ENCODE measurements at places on chromosomes 6 and 20. TPM values are rescaled to one million over a fixed set of nuclear protein-coding genes. Genes with fewer than 3 reads are reported as not detected.

- ATAC-seq, result peak; percentile 10
Observed at GRCh38 chr20:46704714-46705377, 4.6 kb upstream of the SLC2A10 start.

DNA sequence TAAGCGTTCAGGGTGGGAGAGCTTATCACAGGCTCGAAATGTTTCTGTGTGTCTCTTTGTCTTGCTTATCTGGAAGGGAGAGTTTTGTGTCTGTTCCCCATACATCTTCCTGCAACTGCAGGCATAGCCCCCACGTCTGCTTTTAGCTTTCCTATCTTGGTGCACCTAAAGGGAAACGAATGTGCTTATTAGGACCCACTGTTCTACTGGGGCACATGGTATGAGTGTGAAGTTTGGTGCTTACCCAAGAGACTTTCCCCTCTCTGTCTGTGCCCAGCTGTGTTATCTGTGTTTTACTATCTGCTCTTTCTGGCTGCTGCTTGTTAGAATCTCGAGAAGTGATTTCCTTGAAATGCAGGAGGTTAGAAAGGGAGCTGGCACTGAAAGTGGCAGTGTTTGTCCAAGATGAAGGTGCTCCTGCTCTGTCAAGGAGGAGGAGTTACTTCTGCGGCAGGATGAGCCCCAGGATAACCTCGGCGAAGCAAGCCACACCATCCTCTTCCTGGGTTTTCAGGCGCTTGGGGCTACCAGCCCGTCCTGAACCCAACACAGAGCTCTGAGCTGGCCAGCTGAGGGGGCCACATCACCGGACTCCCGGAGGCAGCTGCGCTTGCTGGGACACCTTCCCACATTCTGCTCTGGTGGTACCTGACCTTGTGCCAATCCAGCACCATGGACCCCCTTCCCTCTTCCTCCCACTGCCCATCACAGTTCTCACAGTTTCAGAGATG lies 23.4 kb downstream of the DYNLT1 start:
- no peak for ATAC-seq

- peak; percentile 1 for ATAC-seq
Observed at GRCh38 chr6:29948277-29948676, 5.9 kb downstream of the HLA-A start.

The BRPF3 gene
- total RNA-seq, result 22.1 TPM

GRCh38 chr6:73471686-73472290 lies 10.3 kb downstream of the MTO1 start:
- ATAC-seq, result no peak

The MRPL2 gene
- 25.0 TPM for total RNA-seq

DNA sequence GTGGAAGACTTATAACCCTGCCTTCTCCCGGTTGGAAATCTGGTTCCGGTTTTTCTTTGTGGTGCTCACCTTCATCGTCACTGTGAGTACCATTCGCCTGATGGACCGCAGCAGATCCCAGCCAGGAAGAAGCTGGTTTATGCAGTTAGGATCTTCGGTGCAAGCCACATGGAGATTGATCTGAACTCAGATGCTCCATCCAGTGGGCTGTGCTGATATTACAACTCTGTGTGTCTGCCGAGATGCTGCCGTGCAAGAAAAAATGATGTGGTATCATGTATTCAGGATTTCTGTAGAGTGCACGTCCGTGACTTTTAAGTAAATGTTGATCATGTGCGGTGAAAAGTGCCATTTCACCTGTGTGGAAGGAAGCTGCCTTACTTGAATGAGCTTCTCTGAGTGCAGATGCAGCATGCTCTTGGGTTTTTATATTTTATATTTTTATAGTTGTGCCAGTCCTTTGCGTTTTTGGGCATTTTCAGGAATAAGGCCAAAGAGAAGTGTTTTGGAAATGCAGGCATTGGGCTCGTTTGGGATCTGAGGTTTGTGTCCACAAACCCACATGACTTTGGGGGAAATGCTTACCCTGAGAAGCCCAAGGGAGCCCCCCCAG lies 39.2 kb downstream of the DYNLT1 start:
- ATAC-seq, result peak; percentile 71

The KHDC1 gene
- total RNA-seq, result 1.8 TPM

- no peak for ATAC-seq
Observed at GRCh38 chr20:53984356-53985149, 85.8 kb downstream of the BCAS1 start.

DNA sequence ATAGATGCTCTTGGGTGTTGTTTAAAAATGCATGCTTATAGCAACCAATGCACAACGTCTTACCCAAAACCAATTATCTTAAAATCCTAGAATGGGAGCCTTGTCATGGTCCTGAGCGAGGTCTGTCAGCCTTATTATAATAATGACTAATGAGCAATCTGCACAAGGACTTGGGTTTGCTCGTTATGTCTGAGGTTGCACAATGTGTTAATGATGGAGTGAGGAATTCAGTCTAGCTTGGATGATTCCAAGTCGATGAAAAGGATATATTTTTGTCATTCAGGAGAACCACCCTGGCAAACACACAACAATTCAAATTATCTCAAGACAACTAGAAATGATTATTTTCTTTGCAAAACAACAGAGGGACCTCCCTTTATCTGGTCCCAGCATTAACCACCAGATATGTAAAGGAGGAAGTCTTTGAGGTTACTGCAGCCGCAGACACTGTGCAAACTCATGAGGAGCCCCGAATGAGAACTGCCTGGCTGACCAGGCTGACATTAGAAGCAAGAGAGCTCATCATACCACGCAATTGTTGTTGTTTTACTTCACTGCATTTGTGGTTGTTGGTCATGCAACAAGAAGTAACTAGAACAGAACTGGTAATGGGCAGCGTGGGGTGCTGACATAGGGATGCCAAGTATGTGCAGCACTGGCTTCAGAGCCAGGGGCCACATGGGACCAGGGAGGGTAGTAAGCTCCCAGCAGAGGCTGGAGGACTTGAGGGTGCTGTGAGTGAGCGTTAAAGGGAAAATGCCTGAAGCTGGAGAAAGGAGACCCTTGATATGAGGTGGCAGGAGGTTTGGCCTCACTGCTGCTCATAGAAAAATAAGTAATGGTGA lies 488.3 kb downstream of the CDH26 start:
- no peak for ATAC-seq

GRCh38 chr6:89793586-89793985 lies 26.0 kb downstream of the MDN1 start:
- ATAC-seq, result no peak

The TPX2 gene
- 4.7 TPM for total RNA-seq

DNA sequence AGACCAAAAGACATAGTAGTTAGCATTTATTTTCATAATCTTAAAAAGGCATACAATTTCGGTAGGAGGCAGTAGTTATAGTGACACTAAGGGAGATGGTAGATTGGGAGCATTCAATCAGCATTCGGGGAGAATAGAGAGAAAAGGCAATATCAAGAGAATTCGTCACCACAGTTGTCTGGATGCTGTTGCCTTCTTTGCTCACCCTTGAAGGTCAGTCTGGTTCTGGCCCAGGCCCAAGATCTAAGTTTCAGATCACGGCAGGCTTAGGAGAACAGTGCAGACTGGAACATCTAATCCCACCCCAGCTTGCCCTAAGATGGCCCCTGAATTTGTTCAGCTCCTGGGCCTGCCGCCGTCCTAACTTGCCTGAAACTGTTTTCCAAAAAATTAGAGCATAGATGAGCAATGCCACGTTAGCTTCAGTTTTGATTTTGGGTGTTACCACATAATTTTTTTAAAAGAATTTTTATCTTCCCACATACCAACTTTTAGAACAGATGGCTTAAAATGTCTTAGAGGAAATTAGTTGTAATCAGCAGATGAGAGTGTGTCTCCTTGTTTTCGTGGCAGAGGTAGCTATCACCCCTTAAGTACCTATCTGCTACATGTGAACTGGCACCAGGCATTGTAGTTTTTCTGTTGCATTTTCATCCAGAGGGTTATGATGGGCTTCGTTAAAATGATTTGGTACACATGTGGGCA lies 8.3 kb upstream of the CEP85L start:
- peak; percentile 36 for ATAC-seq

The ECT2L gene
- 0.50 TPM for total RNA-seq

DNA sequence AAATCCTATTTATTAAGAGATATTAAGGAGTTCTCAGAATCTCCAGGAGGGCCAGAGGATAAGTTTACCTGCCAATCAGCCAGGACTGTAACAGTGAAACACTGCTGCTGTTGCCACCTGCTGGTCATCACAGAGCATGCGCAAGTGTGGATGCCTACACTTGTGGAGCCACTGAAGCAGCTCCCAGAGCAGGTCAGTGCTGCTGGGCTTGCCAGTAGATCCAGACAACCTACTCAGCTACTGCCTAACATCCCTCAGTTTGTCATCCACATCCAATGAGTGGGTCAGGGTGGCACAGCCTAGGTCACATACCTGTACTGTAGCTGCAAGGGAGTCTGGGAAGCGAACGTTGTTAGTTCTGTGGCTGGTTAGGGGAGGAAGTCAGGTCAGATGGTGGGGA lies 18.3 kb upstream of the NHSL1 start:
- no peak for ATAC-seq

DNA sequence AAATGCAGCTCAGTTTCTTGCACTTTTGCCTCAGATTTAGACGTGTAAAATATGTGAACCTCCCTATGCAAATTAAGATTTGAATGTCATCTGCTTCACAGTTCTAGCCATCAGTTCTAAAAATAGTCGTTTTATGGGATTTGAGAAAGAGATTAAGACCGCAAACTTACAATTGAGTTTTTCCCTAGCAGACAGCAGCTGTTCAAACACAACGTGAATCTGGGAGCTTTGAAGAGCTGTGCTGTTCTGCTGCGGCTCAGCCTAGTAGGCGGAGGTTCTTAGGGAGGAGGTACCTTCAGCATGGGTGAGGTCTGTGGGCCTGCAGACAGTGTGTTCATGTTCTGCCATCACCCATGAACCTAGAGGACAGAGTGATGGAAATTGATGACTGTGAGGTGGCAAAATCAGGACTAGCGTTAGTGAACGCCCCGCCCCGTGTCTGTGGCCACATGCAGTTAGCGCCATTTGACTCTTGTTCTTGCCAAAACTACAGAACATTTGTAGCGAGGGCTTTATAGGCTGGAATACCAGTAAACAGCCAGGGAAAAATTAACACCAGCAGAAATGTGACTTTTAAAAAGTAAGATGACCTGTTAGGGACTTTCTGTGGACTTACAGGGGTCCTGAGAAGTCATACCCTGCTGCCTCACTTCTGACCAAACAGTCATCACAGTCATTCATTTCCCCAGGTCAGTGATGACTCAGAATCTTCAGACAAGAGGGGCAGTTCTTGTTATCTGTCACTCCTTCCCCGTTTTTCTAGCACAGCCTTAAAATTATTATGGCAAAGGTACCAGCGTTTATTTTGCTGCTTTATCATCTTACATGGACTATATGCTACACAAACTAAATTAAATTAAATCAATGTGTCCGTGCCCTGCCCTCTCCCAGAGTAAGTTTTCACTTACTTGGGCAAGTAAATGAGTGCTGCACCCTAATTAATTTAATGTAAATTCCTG lies 84.3 kb upstream of the TMEM181 start:
- peak; percentile 91 for ATAC-seq

DNA sequence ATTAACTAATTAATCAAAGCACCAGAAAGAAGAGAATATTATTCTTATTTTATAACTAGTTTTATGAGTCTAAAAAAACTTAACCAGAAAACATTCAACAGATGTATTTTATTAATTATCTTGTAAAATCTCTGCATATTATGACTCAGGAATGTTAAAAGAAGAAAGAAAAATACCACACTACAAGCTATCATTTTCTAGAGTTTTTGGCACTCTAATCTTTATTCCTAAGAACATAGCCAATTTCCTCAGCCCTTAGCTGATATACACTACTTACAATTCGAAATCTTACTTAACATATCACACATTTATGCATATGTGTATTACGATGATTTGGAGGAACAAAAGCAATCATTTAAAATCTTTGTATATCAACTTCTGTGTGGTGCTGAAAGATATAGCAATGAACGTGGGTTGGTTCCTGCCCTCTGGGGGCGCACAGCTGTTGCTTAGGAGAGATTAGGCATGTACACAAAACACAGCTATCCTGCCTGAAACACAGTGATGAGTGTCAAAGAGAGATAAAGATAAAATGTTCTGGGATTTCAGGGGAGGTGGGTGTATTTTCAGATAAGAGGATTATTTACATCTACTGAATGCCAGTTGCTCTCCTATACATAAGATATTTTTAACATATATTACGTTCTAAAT lies 404.5 kb downstream of the SYNE1 start:
- no peak for ATAC-seq

The CPXM1 gene
- 33.9 TPM for total RNA-seq

GRCh38 chr6:52337633-52338290 lies 24.2 kb upstream of the PAQR8 start:
- ATAC-seq, result no peak

DNA sequence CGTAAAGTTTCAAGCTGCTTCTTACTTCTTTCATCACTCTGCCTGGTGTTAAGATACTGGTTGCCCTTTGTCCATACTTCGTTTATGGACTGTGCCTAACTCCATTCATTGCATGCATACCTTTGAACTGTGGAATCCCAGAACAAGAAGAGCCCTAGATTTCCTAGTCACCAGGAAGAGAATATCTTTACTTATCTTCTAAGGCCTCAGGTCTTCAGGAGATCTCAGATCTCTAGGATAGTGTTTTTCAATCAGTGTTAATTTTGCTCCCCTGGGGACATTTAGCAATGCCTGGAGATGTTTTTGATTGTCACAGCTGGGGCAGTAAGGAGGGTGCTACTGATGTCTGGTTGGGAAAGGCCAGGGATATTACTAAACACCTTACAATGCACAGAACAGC lies 35.5 kb upstream of the GJA1 start:
- no peak for ATAC-seq

The LPIN3 gene
- 6.9 TPM for total RNA-seq

Data from motor neuron (in vitro differentiated cells).